ENCODE measurements at places on chromosomes 7 and 10.
A peak's percentile ranks its signal among the peaks of the same experiment; 100 is the strongest.

- DNase-seq = peak; percentile 26
These were observed 120.4 kb downstream of the ARHGAP21 start for GRCh38 chr10:24603333-24603732.

- no peak for DNase-seq
These were observed 129.4 kb downstream of the KAT6B start for GRCh38 chr10:74955796-74956195.

DNA sequence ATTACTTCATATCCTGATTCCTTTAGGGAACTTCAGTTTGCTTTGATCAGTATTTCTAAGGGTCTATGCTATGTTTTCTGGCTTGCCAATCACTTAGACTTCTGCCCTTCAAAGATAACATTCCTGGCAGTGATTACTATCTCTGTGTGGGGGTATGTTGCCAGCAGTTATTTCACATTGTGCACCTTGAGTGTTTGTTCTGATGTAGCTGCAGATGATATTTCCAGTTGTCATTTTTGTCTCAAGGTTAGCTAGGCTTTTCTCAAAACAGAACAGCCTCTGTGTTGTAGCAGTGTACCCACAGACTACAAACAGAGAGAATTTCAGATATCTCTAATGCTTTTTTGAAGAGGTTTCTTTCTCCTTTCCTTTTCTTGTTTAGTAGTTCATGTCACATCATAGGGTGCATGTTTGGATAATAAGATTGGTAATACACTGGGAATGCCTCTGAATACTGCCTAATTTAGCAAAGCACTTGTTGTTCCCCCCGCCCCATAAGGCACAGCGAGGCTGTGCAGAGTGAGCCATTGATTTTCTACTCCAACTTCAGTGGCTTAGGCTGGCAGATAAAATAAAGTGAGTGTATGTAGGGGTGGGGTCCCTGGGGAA, 134.7 kb upstream of the AGR3 start:
- DNase-seq = no peak

GRCh38 chr7:105978974-105979373, 15.9 kb downstream of the CDHR3 start:
- DNase-seq = no peak

GRCh38 chr10:4802711-4803487, 23.1 kb upstream of the AKR1E2 start:
- no peak for DNase-seq

GRCh38 chr7:85111761-85112160, 75.1 kb downstream of the SEMA3D start:
- DNase-seq = no peak

GRCh38 chr7:108413337-108413736, 42.9 kb downstream of the NRCAM start:
- DNase-seq = no peak

DNA sequence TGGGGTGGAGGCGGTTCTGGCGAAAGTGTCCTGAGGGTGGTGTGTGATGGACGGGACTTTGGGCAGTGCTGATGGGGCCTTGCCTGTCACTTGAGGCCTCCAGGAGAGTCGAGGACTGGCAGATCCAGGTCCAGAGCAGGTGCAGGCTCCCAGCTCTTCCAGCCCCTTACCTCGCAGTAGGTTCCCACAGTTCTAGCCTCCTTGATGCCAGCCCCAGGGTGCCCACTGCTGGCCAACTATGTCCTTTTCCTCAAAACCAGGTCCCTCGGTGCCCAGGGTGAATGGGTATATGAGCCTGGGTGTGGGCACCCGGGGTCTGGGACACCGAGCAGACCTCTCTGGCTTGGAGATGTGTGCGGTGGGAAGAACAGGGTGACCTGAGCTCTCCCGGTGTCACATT, 8.3 kb downstream of the FAM20C start:
- no peak for DNase-seq

DNA sequence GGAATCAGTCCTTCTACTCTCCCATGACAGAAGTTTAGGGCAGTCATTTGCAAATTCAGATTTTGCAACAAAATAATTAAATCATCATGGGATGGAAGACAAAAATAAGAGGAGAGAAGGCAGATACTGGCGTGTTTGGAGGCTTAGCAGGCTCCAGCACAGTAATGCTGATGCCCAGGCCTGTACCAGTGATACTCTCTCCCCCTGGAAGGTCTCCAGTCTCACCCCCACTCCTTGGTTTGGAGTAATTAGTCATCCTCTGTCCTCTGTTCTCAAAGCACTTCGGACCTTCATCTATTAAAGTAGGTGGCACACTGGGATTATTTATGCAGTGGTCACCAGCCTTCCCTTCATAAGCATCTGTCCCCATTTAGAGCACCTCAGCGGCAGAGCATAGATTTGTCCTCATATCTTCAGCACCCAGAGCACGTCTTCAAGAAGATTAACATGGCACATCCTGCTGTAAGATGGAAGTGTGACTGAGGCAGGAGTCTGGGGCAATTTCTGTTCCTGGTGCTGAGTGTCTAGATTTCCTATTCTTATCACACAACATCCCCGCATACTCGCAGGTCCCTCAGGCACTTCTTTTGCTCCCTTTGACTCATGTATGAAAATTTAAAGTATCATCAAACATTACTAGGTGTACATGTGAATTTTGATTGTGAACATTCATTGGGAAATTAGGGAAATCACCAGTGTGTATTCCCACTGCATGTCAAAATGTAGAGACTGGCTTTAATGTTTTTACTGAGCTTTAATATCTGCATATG, 31.3 kb upstream of the TRIL start:
- no peak for DNase-seq

DNA sequence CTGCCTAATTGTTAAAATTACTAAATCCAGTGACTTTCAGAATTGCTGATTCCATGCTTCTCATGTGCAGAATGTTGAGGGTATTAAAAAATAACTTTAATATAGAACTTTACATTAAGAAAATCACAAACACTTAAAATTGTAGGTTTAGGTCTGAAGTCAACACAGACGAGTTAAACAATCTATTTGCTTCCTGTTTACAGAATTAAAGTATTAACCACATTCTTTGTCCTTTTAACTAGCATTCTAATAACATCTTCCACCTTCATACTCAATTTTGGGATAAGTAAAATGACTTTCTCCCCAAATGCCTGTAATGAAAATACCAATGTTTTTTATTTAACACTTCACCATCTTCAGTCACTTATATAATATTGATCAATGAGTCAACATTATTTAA, 2.2 kb downstream of the ITGB1 start:
- no peak for DNase-seq

- DNase-seq = no peak
These were observed 664.8 kb upstream of the SEMA3D start for GRCh38 chr7:85851571-85852193.

DNA sequence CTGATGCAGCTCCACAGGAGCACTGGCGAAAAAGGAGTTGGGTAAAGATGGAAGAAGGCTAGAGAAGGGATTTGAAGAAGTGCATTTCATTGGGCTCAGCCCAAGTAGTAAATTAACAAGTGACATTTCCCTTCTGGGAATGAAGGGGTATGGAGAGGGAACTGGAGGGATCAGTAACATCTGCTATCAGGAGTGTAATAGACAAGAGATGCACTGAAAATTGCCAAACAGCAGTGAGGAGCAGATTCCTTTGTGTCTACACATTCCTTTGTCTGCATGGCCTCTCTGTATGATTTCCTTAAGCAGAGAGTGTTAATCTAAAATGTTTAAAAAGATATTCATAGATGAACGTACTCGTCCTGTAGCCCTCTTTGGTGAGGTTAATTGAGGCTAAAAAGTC, 148.2 kb upstream of the FERD3L start:
- DNase-seq = no peak

DNA sequence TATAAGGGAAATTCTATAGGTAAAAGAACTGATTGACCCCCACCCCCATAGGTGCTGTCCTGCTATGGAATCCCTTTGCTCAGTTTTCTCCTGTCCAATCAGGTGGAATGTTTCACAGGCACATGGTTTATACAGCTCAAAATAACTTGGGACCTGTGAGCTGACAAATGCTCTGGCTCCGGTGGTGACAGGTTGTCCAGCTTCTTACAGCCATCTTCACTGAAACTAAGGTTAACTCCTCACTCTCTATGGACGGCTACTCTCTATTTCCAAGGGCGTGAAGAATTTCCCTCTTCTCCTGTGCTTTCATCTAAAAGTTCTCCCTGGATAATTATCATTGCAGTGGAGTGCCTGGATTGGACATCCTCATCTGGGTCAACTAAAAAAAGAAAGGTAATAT, at the start of gene MYPN:
MYPN (plus strand) TSS at position 158 of the 400 bp plus-strand sequence. CDS start 11,951 bp downstream, outside the sequence.
- no peak for DNase-seq

DNA sequence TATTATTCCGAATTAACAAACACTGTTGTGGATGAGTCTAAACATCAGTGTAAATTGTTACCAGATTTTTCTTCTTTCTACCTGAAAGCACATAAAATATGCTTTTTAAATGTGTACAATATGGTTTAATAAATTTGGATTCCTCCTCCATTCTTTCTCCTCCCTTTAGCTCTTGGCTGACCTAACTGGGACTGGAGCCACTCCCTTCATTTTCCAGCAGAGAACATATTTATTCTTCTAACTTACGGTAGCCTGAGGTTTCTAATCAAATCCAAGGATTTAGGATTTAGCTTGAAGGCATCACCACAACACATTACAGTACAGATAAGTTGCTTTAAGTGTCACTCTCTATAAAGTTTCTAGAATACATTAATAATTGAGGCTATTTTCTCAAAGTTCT, 88.2 kb upstream of the SEMA3C start:
- no peak for DNase-seq

- DNase-seq = no peak
These were observed 5.8 kb downstream of the TCF7L2 start for GRCh38 chr10:112955582-112956421.

GRCh38 chr7:155469-155900, 36.9 kb upstream of the FAM20C start:
- DNase-seq = no peak

GRCh38 chr7:144437370-144438191, 34.1 kb upstream of the NOBOX start:
- peak; percentile 26 for DNase-seq

DNA sequence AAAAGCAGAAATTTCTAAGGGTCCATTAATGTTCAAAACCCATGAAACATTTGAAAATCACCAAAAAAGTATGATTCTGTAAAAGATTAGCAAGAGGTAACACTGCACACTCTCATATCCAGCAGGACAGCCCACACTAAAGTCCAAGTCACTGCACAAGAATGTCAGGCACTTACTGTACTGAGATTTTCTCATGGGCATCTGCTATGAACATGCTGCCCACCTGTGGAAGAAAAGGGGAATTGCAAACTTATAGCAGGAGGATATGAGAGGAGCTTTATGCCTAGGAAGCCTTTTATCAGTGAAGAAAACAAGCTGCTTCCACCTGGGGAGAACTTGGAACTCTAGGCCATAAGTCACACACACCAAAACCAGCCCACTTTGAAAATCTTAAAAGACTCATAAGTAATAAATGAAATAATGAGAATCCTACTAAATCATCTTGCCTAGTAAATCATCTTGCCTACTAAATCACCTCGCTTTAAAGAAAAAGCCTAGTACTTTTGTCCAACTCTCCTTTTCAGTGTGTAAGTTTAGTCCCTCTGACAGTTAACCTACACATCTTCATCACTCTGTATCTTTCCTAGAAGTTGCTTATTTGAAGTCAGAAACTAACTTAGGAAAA, 46.1 kb downstream of the ARMH3 start:
- DNase-seq = peak; percentile 67

DNA sequence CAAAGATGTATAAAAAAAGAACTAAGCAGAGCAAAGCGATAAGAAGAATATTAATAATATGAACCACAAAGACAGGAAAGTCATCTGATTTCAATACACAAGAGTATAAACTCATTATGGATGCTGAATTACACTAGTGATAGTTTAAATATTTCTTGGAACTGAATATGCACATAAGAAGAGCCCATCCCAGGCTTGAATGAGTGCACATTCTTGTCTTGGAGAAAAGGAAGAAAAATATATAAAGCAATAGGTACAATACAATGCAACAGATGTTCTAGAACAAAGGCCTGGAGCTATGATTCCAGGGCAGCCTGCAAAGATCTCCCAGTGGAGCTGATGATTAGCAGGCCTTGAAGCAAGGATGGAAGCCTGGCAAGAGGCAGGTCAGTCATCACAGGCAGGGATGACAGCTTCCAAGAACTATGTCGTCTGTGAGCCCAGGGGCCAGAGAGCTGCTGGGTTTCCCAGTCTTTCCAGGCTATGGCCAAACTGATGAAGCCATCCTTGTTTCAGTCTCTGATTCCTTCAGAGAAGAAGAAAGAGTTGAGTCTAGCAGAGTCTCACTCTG, 277.6 kb downstream of the KCNMA1 start:
- DNase-seq = no peak
